ENCODE measurements at places on chromosomes 3 and 15.

GRCh38 chr15:66766282-66767230 is 64.5 kb downstream of the SMAD6 start:
- no peak for DNase-seq

DNA sequence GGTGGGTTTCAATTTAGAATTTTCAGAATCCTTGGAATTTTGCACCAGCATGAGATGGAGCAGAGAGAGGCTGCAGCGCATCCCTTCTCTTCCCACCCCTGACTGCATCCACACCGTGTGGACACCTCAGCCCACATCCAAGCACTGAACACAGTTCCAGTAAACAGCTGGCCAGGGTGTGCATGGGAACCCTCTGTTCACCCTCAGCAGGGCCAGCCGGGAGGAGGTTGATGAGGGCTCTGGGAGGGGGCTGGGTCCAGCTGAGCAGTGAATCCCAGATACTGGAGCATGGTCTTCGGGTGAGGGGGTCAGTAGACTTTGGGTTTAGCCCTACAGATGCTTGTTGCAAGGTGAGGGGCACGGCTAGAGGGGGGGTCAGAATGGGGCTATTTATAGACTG is 85.8 kb downstream of the RPLP1 start:
- no peak for DNase-seq

GRCh38 chr3:41324156-41324475 is 124.8 kb downstream of the CTNNB1 start:
- DNase-seq: no peak

GRCh38 chr15:68252925-68253534 is 23.5 kb upstream of the CLN6 start:
- no peak for DNase-seq

DNA sequence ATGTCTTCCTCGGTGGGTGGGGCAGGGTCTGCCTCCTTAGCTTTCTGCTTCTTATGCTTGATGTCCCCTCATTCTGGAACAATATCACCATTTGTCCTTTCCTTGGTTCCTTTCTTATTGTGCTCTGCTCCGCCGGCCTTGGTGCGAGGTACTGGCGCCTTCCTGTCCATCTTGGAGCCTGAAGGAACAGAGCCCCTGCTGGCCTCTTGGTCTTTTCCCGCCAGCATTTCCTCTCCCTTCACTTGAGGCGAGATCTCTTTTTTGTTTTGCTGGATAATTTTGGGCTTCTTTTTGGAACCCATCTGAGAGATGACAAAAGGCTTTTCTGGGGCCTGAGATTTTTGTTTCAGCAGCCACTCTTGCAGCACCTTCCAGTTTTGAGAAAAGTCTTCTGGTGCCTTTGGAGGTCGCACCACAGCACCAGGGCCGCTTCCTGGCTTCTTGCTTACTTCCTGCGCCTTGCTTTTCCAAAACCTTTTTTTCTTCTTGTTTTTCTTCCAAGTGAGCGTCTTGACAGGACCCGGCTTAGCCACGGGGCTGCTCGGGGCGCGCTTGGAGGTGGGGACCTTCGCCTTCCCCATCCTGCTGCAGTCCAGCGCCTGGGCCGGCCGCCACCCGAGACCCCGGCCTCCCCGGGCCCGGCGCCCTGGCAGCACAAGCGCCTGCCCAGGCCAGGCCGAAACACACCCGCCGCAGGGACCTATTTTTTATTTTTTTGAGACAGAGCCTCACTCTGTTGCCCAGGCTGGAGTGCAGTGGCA is 127.1 kb downstream of the KLF13 start:
- DNase-seq: no peak

- DNase-seq: no peak
Measured at GRCh38 chr3:140204271-140204984, 269.4 kb downstream of the CLSTN2 start.

DNA sequence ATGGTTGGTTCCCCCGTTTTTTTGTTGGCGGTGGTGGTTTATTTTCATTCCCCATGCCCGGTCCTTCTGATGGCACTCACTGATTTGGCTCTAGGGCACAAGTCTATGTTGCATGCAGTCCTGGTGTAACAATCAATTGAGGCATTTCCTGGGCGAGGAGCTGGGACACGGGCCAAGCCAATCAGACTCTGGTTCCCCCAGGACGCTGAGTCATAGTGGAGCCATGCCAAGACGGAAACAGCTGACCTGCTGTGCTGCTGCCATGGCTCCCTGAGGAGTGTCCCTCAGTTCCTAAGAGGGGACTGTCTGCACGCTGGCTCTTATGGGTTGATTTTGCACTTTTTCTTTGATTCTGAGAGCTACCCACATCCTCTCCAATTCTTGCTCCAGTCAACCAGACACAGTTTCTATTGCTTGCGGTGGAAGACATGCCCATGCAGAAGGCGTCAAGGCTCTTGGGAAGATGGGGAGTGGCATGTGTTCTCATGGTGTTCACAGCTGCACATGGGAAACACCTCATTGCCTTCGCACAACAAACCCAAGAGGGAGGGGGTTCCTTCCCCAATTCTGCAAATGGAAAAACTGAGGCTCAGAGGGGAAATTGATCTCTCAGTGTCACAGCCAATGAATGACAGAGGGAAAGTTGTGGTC is 28.3 kb upstream of the ALDH1L1 start:
- DNase-seq: no peak

- DNase-seq: no peak
Measured at GRCh38 chr15:35998663-35999602, 453.0 kb upstream of the DPH6 start.

- no peak for DNase-seq
Measured at GRCh38 chr3:193464889-193465288, 86.3 kb upstream of the ATP13A5 start.

Measured in activated T-cell treated with anti-CD3 and anti-CD28 coated beads for 1 hour (primary cell).